Activated CD8-positive, alpha-beta T cell treated with anti-CD3 and anti-CD28 coated beads for 36 hours (primary cell): ENCODE measurements at places on chromosomes 4 and X. TPM values are rescaled to one million over a fixed set of nuclear protein-coding genes. Genes with fewer than 3 reads are reported as not detected.

FAM9C gene
- total RNA-seq = not detected

RAB9B gene
- 0.38 TPM for total RNA-seq

BEND2 gene
- not detected for total RNA-seq

STPG2 gene
- 0.16 TPM for total RNA-seq

DCAF4L1 gene
- 0.41 TPM for total RNA-seq

GCNA gene
- total RNA-seq = 3.5 TPM

FAM47C gene
- not detected for total RNA-seq

FHIP1A gene
- 0.86 TPM for total RNA-seq
